ENCODE measurements at places on chromosomes 2 and 18.

GRCh38 chr2:58862244-58862643 is 621.1 kb upstream of the FANCL start:
- DNase-seq: no peak

DNA sequence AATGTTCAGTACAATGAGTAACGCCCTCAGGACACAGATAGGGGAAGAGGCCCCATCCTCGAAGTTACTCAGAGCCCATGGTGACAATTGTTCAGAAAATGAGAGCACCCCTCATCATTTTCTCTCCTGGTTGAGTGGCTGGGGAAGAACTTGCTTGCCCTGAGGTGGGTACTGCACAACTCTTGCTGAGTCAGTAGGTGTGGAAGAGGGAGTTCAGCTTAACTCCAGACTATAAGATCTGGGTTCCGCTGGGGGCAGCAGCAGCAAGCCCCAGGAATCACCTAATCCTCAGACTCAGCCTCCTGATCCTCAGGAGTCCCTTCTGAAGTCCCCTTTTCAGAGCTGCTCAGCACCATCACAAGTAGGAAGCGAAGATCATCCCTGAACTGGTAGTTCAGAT is 123.7 kb downstream of the PIEZO2 start:
- no peak for DNase-seq

DNA sequence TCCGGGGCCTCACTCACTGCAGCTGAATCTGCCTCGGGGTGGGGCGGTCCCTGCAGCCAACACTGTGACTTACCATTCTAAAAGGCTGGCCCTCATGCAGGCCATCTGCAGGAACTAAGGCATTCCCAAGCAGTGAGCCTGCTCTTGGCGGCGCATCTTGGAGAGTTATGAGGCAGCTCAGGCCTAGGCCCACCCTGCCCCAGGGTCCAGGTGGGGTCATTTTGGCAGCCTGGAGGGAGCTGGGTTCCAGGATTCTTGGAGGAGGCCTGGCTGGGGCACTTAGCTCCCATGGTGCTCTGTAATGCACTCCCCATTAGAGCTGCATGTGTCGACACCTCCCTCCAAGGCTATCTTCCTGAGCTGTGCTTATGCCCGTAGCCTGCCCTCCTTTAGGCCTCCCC is 14.8 kb upstream of the BIN1 start:
- no peak for DNase-seq

DNA sequence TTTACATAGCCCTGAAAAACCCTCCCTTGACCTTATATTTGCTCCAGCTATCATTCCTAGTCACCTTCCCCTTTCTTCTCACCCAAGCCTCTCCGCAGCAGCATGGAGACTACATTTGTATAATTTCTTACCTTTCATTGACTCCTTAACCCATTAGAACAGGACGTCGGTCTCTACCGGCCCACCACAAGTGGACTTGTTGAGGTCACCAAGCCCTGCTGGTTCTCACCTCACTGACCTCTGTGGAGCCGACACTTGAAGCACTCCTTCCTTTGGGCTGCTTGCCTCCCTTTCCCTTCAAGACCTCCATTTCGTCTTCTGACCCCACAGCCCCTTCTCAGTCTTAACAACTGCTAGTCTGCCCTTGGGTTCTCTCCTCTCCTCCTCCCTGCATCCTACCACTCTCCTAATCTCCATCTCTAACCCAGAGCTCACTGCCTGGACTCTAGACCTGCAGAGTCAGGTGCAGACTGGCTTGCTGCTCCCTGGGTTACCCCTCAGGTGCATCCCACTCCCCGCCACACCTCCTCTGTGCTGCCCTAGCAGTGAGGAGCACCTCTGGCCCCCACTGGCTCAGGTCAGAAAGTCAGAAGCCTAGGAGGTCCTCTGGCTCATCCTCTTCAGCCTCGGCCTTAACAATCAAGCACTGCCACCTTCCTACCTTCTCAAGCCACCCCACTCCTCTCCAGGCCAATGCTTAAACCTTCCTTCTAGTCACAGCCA is 5.3 kb upstream of the SFXN5 start:
- no peak for DNase-seq

DNA sequence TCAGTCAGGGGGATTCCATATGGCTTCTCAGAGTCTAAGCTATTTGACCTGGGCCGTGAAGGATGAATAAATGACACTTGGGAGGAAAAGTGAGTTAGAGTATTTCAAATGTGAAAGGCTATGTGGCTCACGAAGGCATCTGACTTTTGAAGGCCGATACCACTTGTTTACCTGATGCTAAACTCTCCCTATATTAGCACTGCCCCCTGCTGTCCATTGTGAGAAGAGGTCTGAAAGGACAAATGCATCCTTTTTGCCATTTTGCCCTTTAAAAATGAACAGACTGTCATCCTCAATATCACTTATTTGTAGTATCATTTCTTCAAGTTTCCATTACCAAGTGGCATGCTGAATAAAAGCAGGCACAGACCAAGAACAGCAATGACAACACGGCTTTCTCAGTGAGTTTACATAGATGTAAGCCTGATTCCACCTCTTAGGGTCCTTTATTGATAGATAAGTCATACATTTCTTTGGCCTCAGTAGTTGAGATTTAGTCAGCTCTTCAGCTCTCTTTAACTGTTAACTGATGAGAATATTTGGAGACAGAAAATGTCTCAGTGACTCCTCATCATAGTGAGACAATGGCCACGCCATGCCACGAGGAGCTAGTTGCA is 40.1 kb downstream of the DOCK10 start:
- peak; percentile 23 for DNase-seq
